ENCODE measurements at places on chromosomes 6 and 20. TPM values are rescaled to one million over a fixed set of nuclear protein-coding genes. Genes with fewer than 3 reads are reported as not detected.

The HLA-DQB2 gene
- total RNA-seq: 6.4 TPM

The AGPAT4 gene
- 17.2 TPM for total RNA-seq

The C20orf202 gene
- total RNA-seq: 0.69 TPM

The SIRPB2 gene
- 1.8 TPM for total RNA-seq

The DDO gene
- 1.3 TPM for total RNA-seq

The SCGN gene
- total RNA-seq: 0.89 TPM

The NSFL1C gene
- total RNA-seq: 33.5 TPM

The CCN6 gene
- total RNA-seq: 0.39 TPM

DNA sequence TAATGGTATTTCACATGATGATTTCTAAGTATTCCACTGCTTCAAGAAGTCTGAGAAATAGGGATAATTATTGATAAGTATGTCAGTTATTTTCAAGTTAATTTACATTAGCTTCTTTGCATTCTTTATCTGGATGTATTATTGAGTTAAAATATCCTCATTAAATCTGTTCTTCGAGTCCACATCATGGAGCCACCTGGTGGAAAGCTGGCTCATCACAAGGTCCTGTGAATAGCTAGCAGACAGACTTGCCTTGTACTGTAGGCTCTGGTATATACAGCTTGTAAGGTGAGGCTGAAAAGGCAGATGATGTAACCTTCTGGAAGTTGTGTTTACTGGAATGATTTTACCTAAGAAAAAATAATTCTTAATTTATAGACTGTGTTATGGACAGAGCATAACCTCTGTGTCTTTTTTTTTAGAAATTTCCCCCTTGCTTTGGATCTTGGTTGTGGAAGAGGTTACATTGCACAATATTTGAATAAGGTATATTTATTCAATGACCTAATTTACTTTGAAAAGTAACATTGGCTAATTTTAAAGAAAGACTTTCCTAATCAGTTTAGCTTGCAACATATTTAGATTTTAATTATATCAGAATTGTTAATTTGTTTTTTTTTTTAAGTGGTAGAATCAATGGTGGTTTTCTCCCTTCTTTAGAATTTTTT lies 3.5 kb downstream of the NDUFAF5 start:
- DNase-seq: peak; percentile 17

DNA sequence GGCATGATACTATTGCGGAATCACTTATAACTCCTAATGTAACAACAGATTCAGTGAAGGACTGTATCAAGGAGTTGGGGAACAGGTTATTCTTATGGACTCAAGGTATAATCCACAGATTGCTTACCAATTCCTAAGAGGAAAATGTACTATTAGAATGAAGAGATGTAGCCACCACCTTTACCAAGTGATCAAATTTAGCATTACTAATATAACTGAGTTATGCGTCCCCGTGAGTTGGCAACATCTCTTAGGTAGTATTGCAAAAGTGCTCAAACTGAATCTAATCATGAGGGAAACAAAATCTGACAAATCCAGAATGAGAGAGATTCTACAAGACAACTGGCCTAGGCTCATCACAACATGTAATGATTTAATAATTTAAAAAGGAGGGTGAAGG lies 777 bp upstream of the SNRNP48 start:
- DNase-seq: no peak

DNA sequence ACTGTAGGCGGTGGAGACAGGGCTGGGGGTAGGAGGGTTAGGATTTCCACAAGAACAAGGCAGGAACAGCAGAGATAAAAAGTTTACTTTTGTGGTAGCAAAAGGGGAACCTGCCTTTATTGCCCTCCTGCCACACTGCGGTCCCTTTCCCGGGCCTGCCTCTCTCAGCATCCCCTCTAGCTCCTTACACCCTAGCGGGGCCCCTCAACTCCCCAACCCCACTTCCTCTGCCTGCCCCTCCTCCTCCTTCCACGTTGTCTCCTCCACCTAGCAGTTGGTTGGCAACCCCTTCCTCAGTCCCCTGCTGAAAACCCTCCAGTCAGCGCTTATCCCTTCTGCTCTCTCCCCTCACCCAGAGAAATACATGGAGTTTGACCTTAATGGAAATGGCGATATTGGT lies 714 bp downstream of the AIF1 start:
- no peak for DNase-seq

GRCh38 chr6:13367396-13367795 lies 39.1 kb upstream of the TBC1D7 start:
- no peak for DNase-seq

DNA sequence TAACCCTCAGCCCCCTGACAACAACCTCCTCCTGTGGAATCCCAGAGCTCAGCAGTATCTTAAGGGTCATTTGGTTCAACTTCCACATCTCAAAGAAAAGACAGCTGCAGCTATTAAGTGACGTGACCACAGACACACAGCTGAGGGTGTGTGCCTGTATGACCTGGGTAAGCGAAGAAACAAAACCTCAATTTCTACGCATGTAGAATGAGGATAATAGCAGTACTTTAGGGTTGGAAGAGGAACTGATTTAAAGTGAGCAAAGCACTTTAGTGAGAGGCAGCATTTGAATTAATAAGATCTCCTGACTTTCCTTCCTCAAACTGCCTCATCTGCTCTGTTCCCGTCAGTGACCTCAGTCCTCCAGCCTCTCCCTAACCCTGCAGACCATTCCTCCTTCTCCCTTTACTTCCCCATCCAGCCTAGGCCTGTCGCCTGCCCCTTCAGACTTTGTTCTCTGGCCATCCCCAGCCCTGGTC lies 6.8 kb upstream of the ARMC2 start:
- DNase-seq: no peak

DNA sequence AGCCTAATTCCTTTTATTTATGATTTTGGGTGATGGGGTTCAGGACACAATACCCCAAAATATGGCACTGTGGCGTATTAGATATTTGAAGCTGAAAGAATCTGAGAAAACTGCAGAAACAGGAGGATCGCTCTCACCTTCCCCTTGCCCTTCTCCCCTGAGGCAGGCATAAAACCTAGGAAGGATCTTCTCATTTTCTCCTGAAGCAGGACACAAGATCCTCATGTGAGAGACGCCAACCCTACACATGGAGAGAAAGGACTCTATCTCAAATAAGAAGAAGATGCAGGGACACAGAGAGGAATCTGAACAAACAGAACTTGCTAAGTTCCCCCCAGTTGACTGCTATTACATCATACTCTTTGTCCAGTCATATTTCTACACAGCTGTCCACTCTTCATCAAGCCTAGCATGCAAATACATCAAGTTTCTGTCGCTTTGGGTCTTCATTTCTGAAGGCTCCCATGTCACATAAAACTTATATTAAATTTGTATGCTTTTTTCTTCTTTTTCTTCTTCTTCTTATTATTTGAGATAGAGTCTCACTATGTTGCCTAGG lies 109.0 kb downstream of the DTNBP1 start:
- DNase-seq: no peak

GRCh38 chr20:62147528-62147927 lies 4.0 kb downstream of the SS18L1 start:
- DNase-seq: no peak

GRCh38 chr6:158573542-158573931 lies 13.6 kb downstream of the TMEM181 start:
- DNase-seq: no peak

- DNase-seq: peak; percentile 57
Observed at GRCh38 chr20:52941808-52942207, 30.4 kb upstream of the TSHZ2 start.

- no peak for DNase-seq
Observed at GRCh38 chr6:48826901-48827701, 636.0 kb downstream of the MMUT start.

DNA sequence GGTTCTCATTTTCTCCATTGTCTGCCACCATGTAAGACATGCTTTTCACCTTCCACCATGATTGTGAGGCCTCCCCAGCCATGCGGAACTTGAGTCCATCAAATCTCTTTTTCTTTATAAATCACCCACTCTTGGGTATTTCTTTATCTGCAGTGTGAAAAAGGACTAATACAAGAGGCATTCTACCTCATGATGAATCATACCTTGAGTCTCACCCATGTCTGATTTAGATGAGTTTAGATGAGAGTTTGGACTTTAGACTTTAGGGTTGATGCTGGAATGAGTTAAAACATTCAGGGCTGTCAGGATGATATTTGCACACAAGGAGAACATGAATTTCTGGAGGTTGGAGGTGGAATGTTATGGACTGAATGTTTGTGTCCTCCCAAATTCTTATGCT lies 545.6 kb downstream of the C6orf118 start:
- DNase-seq: no peak

- no peak for DNase-seq
Observed at GRCh38 chr20:432677-433299, 24.7 kb downstream of the RBCK1 start.

- no peak for DNase-seq
Observed at GRCh38 chr6:2714111-2714895, 36.4 kb downstream of the MYLK4 start.

DNA sequence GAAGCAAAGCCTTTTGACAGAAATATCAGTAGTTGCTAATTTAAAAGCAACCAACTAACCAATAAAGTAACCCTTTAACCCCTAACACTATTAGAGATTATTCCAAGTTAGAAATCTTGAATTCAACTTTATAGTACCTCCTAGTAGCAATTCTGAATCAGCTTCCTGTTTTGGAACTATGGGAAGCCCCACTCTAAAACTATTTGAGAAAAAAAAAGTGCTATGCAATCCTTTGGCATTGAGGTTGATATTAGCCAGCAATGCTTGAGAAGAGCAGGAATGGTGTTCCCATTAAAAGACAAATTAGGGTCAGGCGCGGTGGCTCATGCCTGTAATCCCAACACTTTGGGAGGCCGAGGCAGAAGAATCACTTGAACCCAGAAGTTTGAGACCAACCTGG lies 306.2 kb upstream of the ZFP64 start:
- DNase-seq: no peak

DNA sequence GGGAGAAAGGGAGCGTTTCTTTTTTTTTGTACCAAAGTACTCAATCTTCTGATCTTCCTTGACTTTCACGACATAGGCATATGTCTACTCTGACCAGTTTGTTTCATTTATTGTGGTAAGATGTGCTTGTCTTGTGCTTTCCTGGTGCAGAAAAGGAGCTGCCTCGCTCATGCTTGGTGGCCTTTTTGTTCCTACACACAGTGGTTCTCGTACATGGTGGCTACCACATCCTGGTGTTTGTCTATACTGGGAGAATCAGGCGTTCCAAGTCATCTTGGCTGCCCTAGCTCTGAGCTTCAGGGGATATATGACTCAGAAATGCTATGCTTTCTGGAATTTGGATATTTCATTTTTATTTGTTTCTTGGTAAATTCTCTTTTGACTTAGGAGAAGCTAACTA lies 31.8 kb downstream of the MYB start:
- no peak for DNase-seq
